CD4-positive, alpha-beta T cell treated with Interleukin-4 for 4 hours (primary cell): ENCODE measurements at places on chromosomes 6 and 20.

DNA sequence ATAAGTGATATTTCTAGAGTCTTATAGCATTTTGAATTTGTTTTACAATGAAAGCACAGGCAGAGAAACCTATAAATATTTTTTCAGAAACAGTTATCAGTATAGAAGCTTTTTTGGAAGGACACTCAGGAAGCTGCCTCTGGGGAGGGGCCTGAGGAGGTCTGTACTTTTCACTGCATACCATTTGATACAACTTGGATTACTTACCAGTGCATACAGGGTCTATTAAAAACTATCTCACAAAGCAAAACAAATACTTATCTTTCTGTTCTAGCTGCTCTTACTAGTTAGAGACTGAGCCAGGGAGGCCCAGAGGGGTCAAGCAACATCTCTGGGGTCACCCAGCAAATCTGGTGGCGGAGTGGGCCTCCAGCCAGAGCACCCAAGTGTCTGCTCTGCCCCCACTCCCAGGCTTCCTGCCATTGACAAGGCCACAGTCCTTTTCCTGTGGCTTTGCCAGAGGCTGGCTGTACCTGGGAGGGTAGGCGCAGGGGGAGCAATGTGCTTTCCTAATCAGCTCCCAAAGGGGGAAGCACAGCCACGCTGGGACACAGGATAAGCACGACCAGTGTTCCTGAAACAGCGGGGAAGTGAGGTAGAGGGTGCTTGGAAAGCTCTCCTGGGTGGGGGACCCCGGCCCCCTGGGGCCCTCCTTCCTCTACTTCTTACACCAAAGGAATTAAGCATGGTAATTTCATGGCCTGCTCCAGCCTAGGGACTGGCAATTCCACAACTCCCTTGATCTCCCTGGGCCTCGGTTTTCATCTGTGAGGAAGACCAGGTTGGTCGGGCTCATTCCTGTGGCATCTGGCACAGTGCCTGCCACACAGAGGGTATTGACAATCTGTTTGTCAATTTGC is 7.8 kb downstream of the TCF15 start:
- DNase-seq, result no peak

GRCh38 chr20:5002077-5002413 is 735 bp upstream of the SLC23A2 start:
- DNase-seq, result no peak

DNA sequence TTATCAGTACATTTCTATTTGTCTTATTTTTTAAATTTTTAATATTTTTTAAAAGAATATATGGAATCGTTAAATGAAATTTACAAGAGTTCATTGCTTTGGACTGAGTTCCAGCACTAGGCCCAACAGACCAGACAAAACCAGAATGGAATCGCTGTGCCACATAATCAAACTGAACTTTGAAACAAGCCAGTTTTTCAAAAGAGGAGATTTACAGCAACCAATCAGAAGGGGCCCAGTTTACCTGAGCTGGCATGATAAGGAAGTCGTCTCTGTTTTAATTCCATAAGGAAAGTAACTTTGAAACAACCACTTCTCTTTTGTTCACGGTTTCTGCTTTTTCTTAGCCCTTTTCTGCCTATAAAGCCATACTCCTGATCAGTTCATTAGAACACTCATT is 293.6 kb upstream of the FLRT3 start:
- DNase-seq, result no peak

DNA sequence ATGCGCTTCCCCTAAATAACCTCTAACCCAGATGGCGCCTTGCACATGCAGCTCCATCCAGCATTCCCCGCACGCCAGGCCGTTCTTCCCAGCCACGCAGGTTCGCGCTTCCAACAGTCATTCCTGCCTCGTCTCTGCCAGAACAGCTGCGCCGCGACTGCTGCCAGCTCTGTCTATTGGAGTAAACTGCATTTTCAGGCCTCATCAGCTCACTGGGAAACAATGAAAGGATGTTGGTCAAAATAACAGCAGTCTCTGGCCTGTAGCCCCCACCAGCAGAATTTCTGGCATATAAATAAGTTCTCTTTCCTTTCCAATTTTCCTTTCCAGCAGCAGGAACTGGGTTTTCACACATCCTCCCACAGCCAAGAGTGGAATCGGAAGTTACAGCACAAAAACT is 14.6 kb downstream of the NRSN1 start:
- DNase-seq, result no peak

GRCh38 chr6:25743868-25744267 is 10.7 kb upstream of the SLC17A4 start:
- no peak for DNase-seq

GRCh38 chr20:51494241-51495110 is 48.0 kb downstream of the NFATC2 start:
- peak; percentile 41 for DNase-seq

GRCh38 chr6:134680021-134680420 is 269.9 kb downstream of the ALDH8A1 start:
- no peak for DNase-seq
